ENCODE measurements at places on chromosomes 5 and 9.
A peak's percentile ranks its signal among the peaks of the same experiment; 100 is the strongest.

DNA sequence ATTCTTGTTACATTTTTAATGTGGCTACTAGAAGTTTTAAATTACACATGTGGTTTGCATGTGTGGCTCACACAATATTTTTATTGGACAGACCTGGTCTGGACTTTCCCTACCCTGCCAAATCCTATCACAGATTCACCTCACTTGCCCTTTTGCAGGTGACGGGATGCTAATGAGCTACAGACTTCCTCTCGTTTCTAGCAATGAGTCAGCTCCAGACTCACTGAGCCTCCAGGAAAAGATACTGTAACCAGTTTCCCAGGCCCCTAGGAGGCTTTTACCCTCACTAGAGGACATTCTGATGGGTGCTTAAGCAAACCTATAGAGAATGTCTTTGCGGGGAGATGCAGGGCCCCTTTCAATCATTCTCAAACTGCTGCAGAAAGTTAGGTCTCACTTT, 135.4 kb downstream of the WDR41 start:
- DNase-seq, result peak; percentile 72

DNA sequence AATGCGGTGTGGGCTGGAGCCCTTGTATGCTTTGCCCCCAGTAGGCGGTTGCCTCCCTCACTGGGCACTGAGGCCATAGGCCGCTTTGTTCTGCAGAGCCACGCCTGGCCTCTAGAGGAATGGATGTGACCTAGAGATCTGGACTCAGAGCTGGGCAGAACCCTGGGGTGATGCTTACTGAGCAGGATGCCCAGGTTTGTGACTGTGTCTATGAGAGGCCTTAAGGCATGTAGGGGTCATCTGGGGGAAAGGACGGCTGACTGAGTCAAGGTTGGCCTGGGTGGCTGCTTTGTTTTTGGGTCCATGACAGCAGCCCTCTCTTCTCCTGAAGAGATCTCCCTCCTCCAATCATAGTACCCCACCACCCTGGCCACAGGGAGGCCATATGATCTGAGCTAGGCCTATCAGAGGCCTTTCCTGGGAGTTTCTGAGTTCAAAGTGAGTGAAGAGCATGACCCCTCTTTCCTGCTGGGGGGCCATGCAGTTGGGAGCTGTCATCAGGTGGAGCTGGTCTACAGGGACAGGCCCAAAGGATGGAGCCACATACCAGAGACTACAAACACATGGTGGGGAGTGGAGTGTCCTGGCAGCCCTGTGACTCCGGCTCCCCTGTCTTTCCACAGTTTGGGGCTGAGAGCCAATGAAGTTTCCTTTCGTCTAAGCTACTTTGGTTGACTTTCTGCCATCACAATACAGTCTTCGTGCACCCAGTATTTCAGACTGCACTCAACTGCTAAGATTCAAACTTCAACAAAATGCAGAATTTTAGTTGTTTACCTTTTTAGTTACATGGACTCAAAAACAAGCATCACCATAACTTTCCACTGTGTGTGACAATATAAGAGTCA, 165.4 kb downstream of the AUH start:
- no peak for DNase-seq

DNA sequence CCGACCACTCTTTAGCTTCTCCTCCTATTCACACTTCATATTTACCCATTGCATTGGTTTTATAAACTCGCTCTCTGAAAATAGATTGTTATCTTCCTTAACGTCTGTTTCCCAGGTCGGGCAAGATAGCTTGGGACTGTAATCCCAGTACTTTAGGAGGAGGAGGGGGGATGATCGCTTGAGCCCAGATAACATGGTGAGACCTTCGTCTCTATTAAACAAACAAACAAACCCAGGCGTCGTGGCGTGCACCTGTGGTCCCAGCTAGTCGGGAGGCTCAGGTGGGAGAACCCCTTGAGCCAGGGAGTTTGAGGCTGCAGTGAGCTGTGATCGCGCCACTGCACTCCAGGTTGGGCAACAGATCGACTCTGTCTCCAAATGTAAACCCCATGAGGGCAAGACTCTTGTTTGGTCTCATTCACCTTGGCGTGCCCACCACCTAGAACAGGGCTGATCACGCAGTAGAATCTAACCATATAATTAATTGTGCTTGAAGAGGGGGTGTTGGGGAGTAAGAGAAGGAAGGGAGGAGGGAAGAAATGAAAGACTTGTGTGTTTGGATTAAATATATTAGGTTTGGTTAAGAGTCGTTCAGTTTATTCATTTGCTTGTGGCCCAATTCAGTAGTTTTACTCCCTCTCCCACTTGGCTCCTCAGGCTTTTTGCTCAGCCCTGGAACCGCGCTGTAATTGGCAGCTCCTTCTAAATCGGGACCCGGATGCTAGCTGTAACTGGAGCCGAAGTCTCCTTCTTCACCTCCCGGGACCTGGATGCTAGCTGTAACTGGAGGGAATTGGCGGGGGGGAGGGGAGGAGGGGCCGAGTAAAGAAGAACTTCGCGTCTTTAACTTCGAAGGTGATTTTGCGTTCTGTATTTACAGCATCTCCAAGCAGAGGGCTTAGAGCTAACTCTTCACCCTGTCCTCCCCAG, 24.9 kb downstream of the CDKN2A start:
- DNase-seq, result no peak

DNA sequence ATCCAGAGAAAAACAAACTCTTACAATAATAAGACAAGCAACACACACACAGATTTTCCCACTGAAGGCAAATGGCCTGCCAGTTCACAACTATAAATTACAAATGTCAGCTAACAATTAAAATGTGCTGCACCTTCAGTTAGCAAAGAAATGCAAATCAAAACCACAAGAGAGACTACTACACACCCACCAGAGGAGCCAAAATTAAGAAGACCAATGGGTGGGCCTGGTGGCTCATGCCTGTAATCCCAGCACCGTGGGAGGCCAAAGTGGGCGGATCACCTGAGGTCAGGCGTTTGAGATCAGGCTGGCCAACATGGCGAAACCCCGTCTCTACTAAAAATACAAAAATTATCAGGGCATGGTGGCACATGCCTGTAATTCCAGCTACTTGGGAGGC, 15.1 kb upstream of the IPPK start:
- no peak for DNase-seq

- no peak for DNase-seq
Observed at GRCh38 chr9:32382565-32383320, 1.7 kb upstream of the ACO1 start.

- DNase-seq, result no peak
Observed at GRCh38 chr9:113741886-113742854, 133.9 kb upstream of the ZNF618 start.

GRCh38 chr9:35395076-35395705, 94.7 kb upstream of the RUSC2 start:
- DNase-seq, result no peak

GRCh38 chr9:91680106-91680505, 256.5 kb upstream of the NFIL3 start:
- no peak for DNase-seq

Measured in Daoy (cell line).